ENCODE measurements at places on chromosomes 11 and 22.
A peak's percentile ranks its signal among the peaks of the same experiment; 100 is the strongest.

GRCh38 chr11:91932151-91932821 lies 292.3 kb upstream of the FAT3 start:
- DNase-seq = peak; percentile 81

DNA sequence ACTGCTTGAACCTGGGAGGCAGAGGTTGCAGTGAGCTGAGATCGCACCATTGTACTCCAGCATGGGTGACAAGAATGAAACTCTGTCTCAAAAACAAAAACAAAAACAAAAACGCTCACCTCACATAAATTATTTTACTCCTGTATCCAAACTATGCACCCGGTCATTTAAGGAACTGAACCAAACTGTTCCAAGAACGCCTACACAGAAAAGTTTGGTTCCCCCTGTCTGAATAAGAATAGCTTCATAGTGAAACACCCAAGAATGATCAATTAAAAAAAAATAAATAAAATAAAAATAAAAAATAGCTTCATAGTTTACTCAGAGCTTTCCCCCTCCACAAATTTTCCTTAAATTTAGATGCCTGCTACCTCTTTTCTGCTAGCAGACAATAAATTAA lies 13.7 kb downstream of the NUP98 start:
- DNase-seq = no peak

- no peak for DNase-seq
These were observed 260.0 kb upstream of the CADM1 start for GRCh38 chr11:115764176-115764575.

GRCh38 chr11:1574238-1574932 lies 2.3 kb upstream of the DUSP8 start:
- no peak for DNase-seq

- peak; percentile 9 for DNase-seq
These were observed 4566.7 kb upstream of the OR11H1 start for GRCh38 chr22:10961043-10961860.

DNA sequence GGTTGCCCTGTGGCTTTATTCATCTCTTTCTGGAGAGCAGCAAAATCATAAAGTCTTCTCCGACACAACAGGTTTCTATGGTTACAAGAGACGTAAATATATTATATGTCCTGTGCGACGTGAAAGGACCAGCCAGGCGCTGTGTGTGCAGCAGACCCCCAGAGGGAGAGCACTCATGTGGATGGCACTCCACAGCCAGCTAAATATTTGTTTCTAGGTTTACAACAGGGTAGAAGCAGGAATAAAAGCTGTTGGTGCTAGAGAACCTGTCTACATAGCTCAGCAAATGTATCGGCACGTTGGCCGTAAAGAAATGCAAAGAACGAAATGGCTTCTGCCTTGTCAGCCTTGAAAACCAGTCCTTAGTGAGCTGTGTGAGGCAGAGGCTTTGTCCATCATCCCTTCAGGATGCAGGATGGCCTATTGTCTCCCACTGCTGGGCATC lies 133.8 kb upstream of the PITPNB start:
- DNase-seq = no peak

DNA sequence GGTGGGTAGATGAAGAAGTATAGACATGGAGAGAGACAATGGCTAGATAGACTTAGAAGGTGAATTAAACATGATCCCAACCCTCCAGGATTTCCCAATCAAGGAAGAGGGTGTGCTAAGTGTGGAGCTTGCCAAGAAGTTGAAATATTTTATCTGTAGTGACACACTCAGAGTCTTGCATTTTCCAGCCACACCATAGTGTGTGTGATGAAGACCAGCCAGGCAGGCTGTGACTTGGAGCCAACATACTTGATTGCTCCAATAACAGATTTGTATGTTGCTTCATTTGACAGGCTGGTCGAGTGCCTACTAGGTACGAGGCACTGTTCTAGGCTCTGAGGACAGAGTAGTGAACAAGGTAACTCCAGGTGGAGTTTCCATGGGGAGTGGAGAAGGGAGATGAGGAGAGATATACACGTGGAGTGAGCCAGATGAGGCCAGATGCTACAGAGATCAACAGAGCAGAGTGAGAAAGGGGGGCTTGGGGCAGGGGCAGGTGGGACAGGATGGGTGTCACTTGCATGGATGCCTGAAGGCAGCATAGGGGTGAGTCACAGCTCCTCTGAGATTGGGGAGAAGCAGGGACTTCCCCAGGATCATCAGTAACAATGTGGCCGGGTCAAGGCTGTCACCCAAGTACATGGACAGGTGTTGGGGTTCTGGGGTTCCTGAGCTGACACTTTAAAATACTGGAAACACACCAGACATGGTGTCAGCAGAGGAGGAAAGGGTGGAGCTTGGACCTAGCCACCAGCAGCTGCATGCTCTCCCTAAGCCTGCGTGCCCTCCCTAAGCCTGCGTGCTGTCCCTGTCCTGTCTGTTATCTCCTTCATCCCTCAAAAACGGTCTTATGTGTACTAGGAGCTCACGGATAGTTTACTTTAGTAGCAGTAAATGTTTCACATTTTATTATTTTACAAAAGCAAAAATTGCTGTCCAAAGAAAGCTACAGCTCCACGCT lies 23.6 kb downstream of the PDGFB start:
- peak; percentile 36 for DNase-seq

DNA sequence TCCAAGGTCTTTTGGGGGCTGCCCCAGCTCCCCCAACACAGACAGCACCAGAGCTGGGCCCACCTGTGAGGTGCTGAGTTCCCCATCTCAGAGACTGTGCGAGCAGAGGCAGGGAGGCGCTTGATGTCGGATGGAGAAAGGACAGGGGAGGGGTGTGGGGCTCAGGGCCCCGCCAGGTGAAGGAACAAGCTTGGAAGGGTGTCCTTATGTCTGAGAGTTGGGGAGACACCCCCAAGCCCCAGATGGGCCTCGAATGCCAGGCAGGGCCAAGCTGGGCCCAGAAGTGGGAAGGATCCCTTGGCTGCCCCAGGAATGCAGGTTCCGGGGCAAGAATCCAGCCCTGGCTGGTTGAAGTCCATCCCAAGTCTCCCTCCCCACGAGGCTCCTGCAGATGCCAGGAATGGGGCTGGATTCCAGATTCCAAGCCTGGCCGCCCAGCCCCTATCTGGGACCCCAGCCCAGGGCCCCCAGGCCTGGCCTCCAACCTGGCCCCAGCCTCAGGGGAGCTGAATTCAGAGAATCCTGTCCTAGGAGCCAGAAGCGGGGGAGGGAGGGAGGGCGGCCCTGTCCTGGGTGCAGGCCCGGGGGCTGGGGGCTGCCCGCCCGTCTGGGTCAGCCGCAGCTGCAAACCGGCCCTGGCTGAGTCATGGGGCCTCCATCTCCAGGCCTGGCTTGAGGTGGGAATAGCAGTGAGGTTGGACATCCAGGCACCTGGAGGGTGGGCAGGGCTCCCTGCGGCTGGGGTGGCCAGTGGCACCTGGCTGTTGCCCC lies 50.9 kb downstream of the CDKN1C start:
- peak; percentile 64 for DNase-seq

DNA sequence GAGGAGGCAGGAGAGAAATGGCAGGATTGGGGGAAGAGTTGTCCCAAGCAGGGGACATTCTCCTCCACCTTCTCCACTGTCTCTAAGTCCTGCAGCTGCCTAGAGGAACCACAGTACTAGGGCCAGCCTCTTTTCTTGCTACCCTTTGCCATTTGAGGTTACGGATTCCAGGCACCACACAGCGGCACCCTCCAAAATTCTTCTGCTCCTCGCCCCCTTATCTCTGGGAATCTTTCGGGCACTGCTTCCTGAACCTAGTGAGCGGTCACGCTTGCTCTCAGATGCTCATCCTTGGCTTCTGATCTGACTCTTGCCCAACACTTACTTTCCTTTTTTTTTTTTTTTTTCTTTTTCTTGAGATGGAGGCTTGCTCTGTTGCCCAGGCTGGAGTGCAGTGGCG lies 26.6 kb upstream of the XBP1 start:
- no peak for DNase-seq

DNA sequence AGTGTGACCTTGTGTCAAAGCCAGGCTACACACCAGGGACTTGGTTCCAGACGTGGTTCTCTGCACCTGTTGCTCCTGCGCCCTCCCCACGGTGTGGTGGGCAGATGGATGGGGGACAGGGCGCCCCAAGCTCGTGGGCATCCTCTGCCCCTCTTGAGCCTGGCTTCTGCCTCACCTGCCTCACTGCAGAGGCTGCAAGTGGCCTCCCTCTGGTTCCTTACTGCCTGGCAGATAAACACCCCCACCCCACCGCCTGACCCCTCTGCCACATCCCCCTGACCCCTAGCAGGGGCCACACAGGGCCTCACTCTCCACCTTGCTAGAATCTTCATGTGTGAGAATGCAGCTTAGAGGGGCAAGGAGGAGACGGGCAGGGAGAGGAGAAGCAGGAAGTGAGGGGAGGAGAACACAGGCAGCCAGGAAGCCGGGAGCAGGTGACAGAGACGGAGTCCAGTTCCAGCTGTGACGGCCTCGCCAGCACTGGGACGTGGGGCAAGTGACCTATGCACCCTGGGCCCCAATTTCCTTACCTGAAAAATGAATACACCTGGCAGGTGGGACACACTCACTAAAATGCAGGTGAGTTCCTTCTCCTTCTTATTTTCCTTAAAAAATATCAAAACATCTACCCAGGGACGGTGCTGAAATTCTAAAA lies 178.3 kb downstream of the EFCAB6 start:
- DNase-seq = no peak

- DNase-seq = no peak
These were observed 4.9 kb downstream of the IGF2 start for GRCh38 chr11:2134022-2135010.

DNA sequence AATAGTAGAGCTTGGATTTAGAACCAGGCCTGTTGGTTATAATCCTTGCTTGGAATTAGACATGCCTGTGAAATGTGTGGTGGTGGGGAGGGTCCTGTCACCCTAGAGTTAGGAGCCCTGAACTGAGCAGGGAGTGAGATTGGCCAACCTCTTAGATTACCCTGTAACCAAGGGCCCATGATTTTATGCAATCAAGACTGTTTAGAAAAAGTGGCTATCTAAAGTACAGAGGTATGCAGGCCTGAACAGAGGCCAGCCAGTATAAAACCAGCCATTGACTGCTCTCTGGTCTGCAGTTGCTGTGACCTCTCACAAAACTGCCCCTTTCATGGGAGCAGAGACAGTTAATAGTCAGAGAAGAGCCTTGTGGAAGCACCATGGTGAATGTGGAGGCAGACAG lies 36.2 kb downstream of the SERPINH1 start:
- no peak for DNase-seq

DNA sequence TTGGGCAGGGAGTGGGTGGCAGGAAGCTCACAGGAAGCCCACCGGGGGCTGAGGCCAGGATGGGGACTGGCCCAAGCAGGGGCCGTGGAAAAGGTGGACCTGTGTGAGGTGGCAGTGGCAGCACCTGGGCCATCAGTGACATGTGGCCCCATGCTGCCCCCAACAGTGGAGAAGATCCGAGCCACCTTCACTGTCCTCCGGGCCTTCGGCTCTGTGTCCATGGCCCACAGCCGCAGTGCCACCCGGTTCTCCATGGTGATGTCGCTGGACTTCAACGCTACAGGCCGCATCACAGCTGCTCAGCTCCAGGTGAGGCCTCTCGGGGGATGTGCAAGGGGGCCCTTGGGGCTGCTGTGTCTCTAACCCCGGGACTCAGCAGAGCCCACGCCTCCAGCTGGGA lies 37.9 kb downstream of the MYO18B start:
- DNase-seq = no peak

GRCh38 chr11:16874275-16874975 lies 136.0 kb downstream of the C11orf58 start:
- DNase-seq = no peak

DNA sequence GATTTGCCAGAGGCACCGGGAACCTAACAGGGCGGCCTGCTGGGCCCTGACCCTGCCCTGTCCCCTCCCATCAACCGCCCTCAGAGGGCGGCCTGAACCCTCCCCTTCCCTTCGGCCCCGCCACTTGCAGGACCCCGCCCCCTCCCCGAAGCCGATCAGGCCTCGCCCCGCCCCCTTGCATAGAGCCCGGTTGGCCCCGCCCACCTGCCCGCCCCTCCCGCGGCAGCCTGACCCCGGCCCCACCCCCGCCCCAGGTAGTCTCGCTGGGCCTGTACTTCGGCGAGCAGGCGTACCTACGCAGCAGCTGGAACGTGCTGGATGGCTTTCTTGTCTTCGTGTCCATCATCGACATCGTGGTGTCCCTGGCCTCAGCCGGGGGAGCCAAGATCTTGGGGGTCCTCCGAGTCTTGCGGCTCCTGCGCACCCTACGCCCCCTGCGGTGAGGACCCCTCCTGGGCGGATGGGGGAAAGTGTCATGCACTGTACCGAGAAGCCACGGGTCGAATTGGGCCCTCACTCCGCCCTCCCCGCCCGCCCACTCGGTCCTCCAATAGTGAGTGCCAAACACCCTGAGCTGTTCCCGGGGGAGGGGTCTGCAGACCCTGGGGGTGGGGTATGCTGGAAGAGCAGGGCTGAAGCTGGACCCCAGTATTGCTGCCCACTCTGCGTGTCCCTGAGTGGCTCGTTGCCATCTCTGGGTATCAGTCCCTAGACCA lies 94.1 kb downstream of the CACNA1I start:
- no peak for DNase-seq

DNA sequence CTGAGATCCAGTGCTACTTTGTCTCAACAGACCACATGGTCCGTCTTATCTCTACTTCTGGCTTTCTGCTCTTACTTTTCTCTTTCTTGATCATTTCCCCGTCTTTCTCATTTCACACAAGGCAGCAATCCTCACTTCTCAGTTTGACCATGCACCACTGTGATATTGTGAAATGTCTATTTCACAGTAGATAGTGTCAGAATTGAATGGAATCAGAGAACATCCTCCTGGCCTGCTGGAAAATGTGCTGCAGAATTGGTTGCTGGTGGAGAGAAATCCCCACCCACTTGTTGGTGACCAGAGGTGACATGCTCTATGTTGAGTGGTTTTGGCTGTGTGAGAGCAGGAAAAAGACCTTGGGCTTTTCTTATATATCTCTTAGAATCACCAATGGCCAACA lies 57.8 kb upstream of the RCN1 start:
- DNase-seq = no peak

- DNase-seq = no peak
These were observed 23.1 kb upstream of the ANO5 start for GRCh38 chr11:22169833-22170232.

Data from posterior cingulate gyrus (tissue), 11 donors.